ENCODE measurements at places on chromosomes 2 and 18.

- no peak for DNase-seq
Measured at GRCh38 chr18:28715206-28715605, 538.3 kb upstream of the CDH2 start.

DNA sequence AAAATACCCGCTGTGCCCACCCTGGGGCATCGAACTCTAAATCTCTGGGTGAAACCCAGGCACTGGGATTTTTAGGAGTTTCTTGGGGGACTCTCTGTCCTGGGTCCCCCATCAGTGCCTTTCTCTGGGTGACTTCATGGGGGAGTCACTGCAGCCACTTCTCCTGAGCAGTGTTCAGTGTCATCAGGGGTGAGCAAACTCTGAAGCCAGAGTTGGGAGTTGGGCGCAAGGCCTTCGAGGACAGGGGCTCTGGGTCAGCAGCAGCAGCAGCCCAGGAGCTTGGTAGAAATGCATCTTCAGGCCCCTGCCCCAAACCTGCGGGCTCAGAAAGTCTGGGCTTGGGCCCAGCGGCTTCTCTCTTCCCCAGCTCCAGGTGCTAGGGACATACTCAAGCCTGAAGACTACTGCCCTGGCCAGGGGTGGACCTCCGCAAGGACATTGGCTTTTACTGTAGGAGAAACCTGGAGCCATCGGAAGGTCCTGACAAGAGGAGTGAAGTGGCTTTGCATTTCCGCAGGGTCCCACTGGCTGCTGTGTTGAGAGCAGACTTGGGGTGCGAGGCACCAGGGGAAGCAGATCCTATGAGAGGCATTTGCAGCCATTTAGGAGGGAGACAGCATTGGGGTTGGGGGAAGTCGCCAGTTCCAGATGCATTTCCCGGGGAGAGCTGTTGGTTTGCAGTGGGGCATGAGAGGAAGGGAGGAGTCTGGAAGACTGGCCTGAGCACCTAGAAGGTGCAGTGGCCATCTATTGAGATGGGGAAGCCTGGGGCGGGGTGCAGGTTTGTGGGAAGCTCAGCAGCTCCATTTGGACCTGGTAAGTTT lies 51.5 kb upstream of the FAHD2A start:
- no peak for DNase-seq

DNA sequence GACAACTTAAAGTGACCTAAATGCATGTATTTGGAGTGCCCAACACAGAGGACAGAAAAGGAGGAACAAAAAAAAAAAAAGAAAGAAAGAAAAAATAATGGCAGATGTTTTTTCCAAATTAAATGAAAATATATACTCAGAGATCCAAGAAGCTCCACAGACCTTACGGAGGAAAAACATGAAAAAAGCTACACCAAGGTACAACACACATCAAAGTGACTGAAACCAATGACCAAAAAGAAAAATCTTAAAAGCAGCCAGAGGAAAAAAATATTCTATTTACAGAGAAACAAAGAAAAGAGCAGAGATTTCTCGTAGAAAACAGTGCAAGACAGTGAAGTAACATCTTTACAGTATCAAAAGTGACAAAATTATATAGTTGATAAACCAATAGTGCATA lies 5.1 kb downstream of the FANCL start:
- DNase-seq, result no peak

DNA sequence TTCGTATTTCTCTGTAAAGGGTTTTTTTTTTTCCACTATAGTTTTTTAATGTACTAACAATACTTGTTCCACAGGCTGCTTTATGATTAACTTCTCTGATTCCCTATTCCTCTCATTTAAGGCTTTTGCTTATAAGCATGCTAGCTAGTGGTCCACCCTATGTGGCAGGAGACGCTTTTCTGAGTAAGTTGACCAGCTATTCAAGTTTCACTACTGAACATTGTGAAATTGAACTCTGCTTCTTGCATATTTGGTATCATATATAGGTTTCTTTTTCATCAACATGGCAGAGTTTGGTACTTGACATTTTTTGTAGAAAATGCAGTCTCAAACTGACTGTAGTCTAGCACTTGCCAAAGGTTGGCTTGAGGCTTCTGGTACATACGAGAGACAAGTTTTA lies 74.2 kb downstream of the OTX1 start:
- DNase-seq, result no peak

DNA sequence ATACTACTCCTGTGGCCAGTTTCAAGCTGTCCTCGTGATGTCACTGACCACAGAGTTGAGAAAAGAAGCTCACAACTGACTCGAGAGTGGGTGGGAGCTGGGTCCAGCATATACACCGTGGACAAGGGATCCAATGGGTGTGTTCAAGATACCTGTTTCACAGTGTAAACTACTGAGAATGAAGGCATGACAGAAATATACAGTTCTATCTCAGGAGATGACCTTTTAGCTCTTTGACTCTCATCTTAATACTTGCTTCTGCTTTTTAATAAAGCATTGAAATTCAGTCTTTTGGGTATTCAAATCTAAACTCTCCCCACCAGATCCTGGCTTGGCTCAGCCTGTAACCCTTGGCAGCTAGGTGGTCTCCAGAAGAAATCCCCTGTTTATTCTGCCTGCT lies 130.1 kb downstream of the MAP2 start:
- DNase-seq, result no peak

DNA sequence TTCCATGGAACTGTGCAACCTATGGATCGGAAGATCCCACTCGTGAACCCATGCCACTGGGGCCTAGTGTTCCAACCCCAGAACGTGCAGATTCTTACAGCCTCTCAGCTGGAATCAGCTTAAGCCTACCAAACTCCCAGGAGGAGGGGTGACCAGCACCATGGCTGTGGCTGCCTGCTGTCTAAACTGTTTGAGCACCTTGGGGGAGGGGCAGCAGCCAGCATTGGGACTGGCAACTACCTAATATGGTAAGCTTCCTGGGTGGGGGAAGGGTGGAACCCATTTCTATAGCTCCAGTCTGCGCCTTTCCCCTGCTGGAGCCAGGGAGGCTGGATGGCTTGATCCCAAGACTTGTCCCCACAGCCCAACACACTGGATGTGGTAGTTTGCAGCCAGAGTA lies 10.7 kb upstream of the POLE4 start:
- no peak for DNase-seq

DNA sequence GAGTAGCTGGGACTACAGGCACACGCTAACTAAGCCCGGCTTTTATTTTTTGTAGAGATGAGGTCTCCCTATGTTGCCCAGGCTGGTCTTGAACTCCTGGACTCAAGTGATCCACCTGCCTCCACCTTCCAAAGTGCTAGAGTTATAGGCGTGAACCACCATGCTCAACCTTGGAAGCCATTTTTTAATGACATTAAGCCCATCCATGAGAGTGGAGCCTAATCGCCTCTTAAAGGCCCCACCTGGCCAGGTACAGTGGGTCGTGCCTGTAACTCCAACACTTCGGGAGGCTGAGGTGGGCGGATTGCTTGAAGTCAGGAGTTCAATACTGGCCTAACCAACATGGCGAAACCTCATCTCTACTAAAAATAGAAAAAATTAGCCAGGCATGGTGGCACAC lies 41.6 kb upstream of the TFCP2L1 start:
- DNase-seq, result no peak

- DNase-seq, result no peak
Measured at GRCh38 chr18:34221971-34222306, 2.8 kb downstream of the NOL4 start.

DNA sequence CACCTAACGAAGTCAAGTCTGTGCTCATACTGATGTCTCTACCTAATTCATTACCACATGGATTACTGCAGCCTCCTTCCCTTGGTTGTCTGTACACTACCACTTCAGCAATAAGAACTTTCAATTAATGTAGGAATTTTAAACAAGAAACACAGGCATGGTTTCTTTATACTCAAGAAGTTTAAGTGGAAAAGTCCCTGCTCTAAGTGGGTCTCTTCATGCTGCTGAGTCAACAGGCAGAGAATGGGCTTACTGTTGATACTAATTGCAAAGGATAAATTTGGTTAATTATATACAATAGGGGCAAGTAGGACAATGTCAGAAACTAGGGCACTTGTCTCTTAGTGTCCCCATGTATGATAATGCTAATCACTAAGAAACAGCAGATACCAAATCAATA lies 392.6 kb downstream of the DSEL start:
- DNase-seq, result no peak
